ENCODE measurements at places on chromosomes 2 and 18.

DNA sequence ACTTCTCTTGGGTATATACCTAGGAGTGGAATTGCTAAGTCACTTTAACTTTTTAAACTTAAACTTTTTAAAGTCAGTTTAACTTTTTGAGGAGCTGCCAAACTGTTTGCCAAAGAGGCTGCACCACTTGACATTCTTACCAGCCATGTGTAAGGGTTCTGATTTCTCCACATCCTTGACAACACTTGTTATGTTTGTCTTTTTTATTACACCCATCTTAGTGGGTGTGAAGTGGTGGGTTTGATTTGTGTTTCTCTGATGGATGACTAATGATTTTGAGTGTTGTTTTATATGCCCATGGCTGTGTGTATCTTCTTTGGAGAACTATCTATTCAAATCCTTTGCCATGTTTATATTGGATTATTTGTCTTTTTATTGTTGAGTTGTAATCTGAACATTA, 13.6 kb downstream of the ASAP2 start:
- no peak for DNase-seq

DNA sequence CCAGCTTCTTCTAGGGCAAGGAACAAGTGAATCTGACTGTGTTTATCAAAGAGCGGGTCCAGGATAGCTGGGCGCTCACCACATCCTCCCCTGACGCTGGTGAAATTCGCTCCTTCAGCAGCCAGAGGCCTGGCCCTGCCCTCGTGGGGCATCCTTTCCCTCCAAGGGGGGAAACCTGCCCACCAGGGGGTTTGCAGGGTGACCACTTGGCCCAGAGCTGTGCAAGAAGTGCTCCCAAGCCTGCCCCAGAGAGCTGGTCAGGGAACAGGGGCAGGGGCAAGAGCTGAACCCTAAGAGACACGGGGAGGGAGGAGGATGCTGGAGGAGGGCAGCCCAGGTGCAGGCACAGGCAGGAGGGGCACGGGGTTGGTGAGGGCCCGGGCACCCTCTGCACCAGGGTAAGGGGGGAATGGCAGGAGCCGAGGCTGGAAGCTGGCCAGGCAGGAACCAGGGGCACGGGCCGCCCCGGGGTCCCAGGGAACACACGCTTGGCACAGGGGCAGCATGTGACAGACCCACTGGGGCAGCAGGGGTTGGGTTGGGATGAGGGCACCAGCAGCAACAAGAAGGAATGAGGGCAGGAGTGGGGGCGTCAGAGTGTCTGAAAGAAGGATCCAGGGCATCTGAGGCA, 2.8 kb upstream of the GPR55 start:
- DNase-seq, result no peak

- DNase-seq, result no peak
Observed at GRCh38 chr2:222423632-222424275, 589 bp upstream of the SGPP2 start.

DNA sequence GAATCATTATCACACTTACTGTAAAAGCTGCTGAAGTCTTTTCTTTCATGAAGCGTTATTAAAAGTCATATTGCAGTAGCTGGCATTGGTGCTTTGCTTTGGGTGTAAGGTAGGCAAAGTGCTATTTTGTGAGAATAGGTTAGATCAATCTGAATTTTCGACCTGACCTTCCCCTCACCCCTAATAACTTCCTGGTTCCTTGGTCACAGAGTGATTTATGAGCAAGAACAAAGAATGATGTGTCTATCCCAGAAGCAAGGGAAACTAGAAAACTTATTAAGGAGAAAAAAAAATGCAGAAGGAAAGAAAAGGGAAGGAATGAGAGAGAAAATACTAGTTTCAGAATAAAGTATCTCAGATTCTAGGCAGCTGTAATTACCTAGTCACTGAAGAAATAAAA, 163.1 kb upstream of the MEIS1 start:
- no peak for DNase-seq

DNA sequence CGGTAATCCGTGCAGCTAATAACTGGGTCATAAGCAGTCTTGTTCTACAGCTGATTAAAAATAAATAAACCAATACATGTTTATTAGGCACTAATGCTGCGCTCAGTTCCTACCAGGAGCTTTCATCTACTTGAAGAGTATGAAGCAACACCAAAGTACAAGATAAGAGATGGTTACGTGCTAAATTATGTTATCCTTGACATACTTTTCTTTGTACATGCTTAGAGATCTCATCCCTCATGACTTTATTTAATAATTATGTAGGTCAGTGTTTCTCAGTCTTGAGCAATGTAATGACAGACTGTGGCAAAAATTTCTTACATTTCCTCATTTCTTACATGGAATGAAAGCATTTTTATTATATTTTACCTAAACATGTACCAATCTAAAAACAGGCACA, 54.6 kb upstream of the COBLL1 start:
- no peak for DNase-seq

DNA sequence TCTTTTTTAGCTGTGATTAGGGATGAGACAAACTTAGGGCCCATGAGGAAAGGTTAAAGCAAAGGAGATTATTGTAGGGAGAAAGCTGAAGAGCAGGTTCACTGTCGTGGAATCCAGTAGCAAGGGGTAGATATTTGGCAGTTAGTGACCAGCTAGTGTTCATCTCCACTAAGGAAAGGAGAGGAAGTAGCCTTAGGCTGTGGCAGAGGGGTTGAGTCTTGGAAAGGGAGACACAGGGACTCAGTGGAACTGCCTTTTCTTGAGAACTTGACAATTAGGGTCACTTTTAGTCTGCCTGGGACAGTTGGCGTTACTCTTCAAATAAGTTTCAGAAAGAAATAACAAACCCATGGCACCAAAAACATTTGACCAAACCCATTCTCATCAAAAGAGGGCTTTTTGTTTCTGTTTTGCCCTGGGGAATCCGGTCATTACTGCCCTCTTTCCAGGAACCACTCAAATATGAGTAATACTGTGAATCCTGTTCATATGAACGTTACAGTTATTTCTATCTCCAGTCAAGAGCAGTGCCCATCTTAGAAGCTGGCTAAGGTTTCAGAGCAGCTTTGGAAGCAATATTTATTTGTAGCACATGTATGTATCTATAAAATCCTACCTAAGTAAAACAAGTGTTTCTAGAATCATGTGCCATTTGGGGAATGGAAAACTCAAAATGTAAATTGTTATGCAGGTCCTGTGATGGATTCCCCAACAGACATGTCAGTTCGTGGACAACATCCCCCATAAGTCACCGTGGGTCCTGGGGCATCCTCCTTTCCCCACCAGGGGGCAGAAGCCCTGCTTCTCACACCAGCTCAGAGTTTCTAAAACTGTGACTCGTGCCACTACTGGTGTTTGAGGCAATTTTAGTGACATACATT, 77.3 kb upstream of the PHLPP1 start:
- peak; percentile 12 for DNase-seq

- no peak for DNase-seq
Observed at GRCh38 chr2:225462945-225463344, 63.4 kb downstream of the NYAP2 start.

GRCh38 chr2:234559609-234560008, 62.7 kb upstream of the ARL4C start:
- DNase-seq, result no peak

DNA sequence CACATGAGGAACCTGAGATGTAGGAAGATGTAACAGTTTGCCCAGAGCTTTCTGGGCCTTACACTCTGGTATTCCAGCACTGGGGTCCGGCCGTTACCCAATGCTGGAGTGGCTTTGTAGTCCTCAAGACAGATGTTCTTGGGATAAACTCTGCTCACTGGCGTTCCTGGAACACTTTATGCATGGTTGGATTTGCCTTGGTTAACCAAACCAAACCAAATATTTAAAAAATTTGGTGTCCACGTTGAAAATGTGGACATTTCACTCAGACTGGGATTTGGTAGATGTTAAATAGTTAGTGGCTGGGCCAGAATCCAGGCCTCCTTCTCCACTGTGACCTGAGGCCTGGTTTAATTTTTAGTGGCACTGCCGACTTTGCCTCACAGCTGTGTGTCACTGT, 81.5 kb downstream of the ACOXL start:
- DNase-seq, result no peak

- DNase-seq, result no peak
Observed at GRCh38 chr2:18501729-18502128, 58.7 kb downstream of the RDH14 start.

GRCh38 chr2:201639205-201639604, 4.1 kb downstream of the TMEM237 start:
- DNase-seq, result no peak

DNA sequence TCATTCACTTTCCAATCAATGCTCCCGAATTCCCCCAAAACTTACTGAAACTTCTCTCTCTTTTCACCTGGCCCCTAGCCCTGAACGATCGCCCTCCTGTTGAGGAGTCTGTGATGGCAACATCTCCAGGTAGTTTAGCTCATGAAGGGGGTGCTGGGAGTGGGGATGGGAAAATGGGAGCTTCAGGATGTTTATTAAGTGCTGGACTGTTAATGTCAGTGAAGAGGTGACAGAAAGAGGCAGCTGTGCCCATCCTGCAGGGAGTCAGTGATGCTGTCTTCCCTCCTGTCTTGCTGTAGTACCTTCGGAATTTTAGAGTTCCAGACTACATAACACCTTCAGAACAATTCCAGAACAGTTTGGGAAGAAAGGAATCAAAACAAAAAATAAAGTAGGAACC, 308.8 kb downstream of the ALK start:
- no peak for DNase-seq

DNA sequence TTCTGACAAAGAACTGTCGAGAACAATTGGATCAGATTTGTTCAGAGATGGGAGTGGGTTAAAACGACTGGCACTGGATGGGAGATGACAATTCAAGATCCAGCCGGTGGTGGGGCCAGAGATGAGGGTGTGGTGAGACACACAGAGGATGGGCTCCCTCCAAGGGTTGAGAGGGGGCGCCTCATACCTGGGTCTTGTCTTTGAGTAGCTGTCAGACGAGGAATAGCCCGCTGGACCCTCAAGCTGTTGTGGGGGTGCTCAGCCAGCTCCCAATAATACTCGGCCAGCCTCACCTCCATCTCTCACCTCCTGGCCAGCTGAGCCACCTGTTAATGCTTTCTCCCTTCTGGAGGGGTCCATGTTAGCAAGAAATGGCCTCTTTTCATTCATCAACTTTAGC, 14.0 kb downstream of the INPP5D start:
- DNase-seq, result no peak

- no peak for DNase-seq
Observed at GRCh38 chr2:97678298-97678697, 8.8 kb downstream of the C2orf92 start.

DNA sequence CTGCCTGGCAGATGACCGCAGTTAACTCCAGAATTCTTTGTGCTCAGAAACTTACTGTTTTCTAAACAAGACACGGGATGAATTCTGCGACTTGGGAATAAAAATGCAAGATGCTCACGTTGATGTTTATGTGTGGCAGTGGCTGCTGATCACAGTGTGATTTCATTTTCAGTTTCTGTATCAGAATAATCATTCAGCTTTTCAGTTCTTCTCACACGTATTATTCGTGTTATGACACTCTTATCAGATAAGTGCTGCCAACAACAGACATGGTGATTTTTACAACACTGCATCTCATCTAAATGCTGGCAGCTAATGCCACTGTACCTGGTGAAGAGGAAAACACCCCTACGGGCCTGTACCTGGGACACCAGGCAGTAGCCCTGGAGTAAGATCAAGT, 272.9 kb upstream of the REV1 start:
- no peak for DNase-seq

DNA sequence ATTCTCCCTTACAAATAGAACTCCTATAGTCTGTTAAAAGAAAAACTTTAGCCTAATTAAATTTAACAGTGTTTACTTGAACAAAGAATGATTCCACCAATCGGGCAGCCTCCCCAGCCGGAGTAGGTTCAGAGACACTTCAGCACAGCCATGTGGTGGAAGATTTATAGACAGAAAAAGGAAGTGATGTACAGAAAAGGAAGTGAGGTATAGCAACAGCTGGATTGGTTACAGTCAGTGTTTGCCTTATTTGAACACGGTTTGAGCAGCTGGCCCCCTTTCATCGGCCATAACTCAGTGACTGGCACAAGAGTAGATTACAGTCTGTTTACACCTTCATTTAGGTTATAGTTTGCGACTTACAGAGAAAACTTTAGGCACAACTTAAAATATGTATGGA, 2.1 kb upstream of the SKA1 start:
- no peak for DNase-seq

- DNase-seq, result no peak
Observed at GRCh38 chr2:140454717-140455116, 1674.5 kb upstream of the NXPH2 start.

GRCh38 chr2:64996871-64997307, 7.7 kb downstream of the SLC1A4 start:
- no peak for DNase-seq

GRCh38 chr2:215635788-215636139, 199.9 kb upstream of the FN1 start:
- no peak for DNase-seq

DNA sequence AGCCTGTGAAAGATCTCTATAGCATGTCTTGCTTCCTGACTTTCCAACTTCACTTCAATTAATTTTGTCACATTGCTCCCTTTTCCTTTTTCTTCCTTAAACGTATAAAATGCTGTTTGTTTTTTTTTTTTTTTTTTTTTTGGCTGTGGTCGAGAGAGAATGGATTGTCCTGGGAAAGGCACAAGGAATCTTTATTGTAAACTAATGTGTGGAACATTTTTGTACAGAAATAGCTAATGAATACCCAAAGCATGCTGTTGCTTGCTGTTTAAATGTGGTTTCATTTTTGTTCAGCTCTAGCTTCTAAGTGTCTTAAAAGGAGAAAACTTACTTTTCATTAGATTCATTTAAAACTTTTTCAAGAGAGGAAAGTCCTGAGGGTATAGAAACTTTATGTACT, 105.5 kb downstream of the GPD2 start:
- no peak for DNase-seq

GRCh38 chr2:18475884-18476283, 84.6 kb downstream of the RDH14 start:
- no peak for DNase-seq

DNA sequence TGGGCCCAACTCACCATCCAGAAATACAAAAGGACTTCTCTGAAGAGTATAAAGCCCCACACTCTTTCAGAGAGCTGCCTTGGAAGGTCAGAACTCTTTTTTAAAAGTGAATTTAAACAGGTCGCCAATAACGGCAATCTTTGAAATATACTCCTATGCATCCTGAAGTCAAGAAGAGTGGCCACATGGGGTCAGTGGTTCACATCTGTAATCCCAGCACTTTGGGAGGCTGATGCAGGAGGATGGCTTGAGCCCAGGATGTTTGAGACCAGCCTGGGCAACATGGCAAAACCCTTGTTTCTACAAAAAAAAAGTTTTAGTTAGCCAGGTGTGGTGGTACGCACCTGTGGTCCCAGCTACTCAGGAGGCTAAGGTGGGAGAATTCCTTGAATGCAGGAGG, 68.1 kb upstream of the FZD7 start:
- DNase-seq, result no peak

DNA sequence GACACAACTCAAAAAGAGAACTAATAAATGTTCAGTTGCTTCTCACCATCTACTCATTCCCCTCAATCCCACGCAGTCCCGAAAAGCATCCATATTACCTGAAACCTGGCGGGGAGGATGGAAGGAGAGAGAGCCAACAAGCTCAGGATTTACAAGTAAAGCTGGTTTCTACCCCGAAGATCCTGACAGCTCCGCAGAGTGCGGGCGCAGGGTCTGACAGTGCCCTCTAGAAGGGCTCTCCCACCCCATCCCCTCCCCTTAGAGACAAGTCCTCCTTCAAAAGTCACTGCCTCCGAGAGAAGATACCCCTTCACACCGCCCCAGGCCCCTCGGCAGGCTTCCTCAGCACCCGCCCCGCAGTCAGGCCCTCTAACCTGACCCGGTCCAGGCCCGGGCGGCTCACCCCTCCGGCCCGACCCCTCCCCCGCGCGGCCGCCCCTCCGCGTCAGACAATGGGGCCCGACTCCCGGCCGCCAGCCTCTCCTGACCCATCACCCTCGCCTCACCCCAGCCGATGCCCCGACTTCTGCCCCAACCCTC, 550 bp downstream of the RAB1A start:
- DNase-seq, result no peak
